ENCODE measurements at places on chromosomes 1 and 21. TPM values are rescaled to one million over a fixed set of nuclear protein-coding genes. Genes with fewer than 3 reads are reported as not detected.
A peak's percentile ranks its signal among the peaks of the same experiment; 100 is the strongest.

DNA sequence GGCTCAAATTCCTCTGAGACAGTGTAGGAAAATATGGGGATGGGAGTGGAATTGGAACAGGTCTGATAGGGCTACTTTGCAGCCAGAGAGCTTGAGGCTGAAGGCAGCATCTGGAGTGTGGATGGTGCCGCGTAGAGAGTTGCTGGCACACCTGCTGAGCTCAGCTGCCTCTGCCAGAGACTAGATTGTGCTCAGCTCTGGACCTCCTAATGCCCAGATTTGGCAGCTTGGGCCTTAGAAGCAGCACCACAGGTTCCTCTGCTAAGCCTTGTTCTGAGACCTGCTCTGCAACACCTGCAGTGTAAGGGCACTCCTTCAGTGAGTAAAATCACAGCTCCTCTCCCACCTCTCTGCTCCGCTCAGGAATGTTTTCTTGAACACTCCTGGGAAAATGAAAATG, 23.3 kb downstream of the ACOT11 start:
- DNase-seq = no peak

DNA sequence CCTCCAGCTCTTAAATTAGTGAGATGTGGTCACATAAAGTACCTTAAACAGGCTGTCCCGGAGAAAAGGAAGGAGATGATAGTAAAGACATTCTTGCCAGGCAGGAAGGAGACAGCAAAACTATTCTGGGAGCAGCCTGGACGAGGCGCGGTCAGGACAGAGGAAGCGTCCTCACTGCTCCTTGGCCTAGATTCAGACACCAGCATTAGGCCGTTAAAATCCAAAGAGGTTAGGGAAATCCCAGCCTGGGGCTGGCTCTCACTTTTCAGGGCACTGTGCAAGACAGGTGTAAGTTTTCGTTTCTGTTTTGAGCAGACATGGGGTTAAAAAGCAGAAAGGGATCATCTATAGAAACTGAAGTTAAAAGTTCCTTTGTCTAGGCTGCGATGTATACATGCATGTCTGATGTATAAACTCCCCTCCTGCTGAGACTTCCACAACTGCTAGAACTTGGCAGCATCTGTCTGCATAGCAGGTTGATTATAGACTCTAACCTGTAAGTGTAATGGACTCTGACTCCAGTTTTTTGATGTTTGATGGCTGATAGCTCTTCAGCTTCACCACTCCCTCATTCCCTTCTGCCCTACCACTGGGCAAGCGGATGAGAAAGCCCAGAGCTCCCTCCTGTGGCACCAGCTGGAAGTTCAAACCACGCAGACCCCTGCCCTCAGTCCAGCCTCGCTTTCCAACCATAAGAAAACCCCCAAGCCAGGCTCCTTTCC, 21.5 kb downstream of the STPG1 start:
- peak; percentile 81 for DNase-seq

- DNase-seq = peak; percentile 77
These were observed 27.7 kb upstream of the LY9 start for GRCh38 chr1:160768295-160768657.

The S100A2 gene
- not detected for total RNA-seq
